ENCODE measurements at places on chromosomes 2 and 18.

- no peak for DNase-seq
Observed at GRCh38 chr2:74865770-74866674, 32.1 kb downstream of the HK2 start.

DNA sequence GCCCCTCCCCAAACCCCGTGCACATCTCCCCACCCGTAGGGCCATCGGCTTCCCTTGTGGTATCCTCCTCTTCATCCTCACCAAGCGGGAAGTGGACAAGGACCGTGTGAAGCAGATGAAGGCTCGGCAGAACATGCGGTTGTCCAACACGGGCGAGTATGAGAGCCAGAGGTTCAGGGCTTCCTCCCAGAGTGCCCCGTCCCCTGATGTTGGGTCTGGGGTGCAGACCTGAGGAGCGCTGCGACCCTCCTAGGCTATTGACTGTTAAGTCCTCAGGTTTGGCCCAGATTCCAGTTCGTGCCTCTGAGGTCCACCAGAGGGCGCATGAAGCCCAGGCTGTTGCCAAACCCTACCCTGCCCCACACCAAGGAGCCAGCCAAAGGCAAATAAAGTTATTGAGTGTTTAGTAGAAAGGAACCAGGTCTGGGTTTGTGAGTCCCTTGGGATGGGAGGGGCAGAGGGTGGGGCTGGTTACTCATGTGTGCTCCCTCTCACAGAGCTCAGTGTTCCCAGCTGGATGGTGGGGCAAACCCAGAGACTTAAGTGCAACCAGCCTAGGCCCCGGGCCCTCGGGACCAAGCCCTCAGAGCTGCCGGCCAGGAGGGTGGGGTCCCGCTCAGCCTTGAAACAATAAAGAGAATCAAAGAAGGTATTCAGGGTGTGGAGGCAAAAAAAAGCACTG is 2.4 kb downstream of the PNKD start:
- peak; percentile 98 for DNase-seq

DNA sequence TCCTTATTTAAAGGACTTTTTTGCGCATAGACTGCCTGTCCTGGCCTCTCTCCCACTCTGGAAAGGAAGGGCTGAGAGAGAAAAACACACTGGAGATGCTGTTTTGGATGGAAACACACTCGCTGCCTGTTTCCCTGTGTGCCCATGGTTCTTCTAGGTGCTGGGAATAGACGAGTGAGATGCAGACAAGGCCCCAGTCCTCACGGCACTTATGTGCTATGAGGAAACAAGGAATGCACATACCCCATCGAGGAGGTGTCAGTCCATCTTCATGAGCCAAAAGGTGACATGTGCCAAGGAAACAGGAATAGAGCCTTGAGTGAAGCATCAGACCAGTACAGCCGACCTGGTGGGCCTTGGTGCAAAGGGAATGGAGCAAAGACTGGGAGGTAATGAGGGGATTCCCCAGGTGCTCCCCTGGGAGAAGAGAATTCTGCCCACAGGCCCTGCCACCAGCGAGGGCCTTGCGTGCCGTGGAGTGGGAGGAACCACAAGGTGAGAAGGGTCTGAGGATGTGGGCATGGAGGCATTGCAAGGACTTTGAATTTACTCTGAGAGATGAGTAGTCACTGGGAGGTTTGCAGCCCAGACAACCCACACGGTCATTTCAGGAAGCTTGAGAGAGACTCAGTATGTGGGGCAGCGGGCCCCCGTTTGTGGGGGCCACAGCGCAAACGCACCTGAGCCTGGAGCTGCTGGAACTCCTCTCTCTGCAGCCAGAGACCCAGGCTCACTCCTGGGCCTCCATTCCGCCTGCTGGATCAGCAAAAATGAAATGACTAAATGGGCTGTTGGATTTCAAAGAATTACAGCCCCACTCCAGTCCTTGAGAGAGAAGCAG is 197.5 kb upstream of the COPS8 start:
- DNase-seq, result peak; percentile 81

GRCh38 chr2:190190507-190191162 is 128.1 kb upstream of the MSTN start:
- no peak for DNase-seq

DNA sequence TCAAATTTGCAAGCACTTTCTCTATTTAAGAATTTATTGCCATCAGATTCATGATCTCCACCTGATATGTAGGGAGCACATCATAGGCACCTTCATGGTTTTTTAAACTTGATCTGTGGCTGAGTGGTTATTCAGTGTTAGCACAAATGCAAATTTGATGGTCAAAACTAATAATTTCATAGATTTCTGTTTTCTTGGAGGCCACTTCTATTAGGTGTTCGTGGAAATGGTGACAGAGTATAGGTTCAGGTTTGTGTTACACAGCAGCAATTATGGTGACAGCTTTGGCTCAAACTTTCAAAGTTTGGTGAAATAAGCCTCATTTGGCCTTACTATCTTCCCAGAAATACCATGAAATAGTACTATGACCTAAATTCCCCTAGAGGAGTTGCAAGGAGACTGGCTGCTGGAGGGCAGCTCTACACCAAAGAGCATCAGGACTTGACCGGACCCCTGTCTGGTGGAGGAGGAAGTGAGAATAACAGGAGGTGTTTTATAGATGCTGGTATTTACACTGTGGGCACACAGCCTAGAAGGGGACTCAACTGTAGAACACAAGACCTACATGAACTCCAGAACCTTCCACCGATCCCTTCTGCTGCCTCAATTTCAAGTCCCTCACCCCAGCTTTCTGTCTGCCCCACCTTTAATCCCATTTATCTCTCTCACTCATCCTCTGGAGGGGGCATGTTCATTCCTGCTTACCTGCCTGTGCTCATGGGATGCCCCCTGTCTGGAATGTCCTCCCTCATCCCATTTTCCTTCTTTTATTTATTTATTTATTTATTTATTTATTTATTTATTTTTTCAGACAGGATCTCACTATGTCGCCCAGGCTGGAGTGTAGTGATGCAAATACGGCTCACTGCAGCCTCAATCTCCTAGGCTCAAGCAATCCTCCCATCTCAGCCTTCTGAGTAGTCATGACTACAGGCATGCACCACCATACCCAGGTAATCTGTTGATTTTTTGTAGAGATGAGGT is 132.9 kb upstream of the SIX2 start:
- DNase-seq, result no peak

GRCh38 chr2:130790804-130791616 is 35.7 kb downstream of the AMER3 start:
- DNase-seq, result peak; percentile 73

- DNase-seq, result no peak
Observed at GRCh38 chr18:3875376-3875775, 425.4 kb downstream of the TGIF1 start.

- no peak for DNase-seq
Observed at GRCh38 chr2:236554629-236555282, 14.9 kb upstream of the ACKR3 start.

DNA sequence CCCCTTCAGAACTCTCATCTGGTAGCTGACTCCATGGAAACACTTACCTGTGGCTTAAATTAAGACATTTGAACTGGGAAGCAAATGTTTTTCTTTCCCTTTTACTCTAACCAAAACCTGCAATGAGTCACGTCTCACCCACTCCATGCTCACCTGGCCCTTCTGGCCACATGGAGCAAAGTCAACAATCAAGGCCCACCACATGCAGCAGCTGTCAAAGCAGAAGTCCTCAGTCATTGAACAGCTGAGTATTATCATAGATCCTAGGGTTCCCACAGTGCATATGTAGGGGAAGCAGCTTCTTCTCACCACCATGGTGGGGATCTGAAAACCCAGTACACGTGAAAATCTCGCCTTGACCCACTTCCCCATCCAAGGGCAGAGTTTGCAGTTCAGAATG is 12.3 kb upstream of the MEP1B start:
- DNase-seq, result no peak

GRCh38 chr18:42838546-42839145 is 276.8 kb downstream of the RIT2 start:
- no peak for DNase-seq

GRCh38 chr2:237876061-237876526 is 16.7 kb downstream of the RAMP1 start:
- DNase-seq, result peak; percentile 72

- DNase-seq, result no peak
Observed at GRCh38 chr18:49754866-49755265, 58.5 kb downstream of the ACAA2 start.
